ENCODE measurements at places on chromosomes 16 and 17. TPM values are rescaled to one million over a fixed set of nuclear protein-coding genes. Genes with fewer than 3 reads are reported as not detected.

- H3K27ac ChIP-seq, result peak overlapping the region; percentile 1
- peaks cover 61% of the 10 kb centered on the region for H3K27me3 ChIP-seq
- H3K4me3 ChIP-seq, result peak overlapping the region; percentile 68
- no peaks in the 10 kb centered on the region for H3K36me3 ChIP-seq
These were observed 998 bp upstream of the PRKCA start for GRCh38 chr17:66301367-66301863.

GRCh38 chr16:56295739-56296527 is 104.6 kb downstream of the GNAO1 start:
- no peak overlapping the region for H3K4me3 ChIP-seq
- no peak for DNase-seq
- no peak overlapping the region for H3K27ac ChIP-seq

SLC5A2 gene
- 0.36 TPM for total RNA-seq

FNDC8 gene
- total RNA-seq, result not detected

CCL18 gene
- not detected for total RNA-seq

All from mesothelial cell of epicardium (in vitro differentiated cells).